ENCODE measurements at places on chromosomes 5 and 9.

GRCh38 chr5:137888863-137889759, at the start of gene PKD2L2:
PKD2L2 (plus strand) TSS chr5:137889457; CDS start chr5:137889492, 35 bp downstream.
- DNase-seq: peak; percentile 71

DNA sequence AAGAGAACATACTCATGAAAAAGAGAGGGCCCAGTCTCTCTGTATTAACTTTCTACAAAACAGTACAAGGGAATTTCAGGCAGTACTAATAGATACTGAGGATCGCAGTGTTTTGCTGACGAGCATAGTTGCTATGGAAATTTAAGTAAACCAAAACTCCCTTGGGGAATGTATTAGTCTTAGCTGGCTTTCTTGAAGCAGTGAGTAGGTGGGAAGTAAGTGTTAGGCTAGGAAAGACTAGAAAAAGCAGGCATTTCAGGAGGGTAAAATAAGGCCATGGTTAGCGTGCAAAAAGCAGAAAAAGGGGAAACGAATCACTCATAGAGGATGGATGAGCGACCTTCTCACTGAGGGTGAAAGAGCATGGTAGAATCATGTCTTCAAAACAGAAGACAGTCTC, 84.3 kb upstream of the ACTBL2 start:
- DNase-seq: no peak

DNA sequence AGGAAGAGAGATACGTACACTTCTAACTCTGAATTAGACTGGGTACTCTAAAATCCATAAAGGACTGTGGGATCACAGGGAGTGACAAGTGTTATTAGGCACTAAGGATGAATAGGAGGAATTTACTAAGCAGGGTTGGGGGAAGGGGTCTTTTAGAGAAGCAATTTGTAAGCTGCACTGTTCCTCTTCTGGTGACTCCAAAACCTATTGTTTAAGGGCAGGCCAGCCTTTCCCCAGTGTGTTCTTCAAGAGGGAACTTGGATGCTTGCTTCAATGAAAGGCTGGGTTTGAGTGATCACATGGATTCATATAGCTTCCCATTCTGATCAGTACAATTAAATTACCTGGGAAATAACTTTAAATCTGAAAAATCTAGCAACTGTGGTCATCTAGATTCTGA, 71.8 kb downstream of the STX17 start:
- DNase-seq: no peak

- DNase-seq: no peak
Measured at GRCh38 chr9:105264380-105264779, 19.9 kb downstream of the SLC44A1 start.

- DNase-seq: no peak
Measured at GRCh38 chr5:176822793-176823481, 12.6 kb downstream of the UNC5A start.

GRCh38 chr5:17619354-17619753, 9.2 kb downstream of the TAF11L12 start:
- no peak for DNase-seq

DNA sequence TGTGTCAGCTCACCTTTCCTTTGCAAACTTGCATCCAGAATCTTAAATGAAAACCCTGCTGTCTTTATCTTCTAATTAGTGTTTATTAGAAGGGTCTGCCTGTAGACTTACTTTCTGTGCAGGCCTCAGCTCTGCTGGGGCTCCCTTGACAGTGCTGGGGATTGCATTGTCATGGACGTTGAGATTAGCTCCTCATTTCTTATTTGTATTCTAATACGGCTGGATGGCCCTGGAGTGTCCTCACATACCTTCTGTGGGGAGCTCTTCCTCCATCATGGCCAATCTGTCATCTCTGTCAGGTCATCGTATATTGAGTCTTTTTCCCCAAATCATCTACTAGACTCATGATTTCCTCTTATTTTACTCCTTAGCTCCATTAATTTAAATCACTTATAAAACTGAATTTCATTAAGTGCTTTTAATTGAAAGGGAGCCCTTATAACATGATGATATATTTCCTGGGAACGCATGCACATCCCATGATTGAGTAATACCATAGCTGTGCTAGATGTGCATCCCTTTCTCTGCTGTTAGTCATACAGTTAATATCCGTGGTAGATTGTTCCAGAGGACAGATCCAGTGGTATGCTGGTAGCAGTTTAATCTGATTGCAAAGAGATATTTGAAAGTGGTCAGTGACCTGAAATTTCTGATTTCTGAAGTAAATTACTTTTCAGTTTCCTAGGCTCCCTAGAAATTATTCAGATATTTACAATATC, 61.6 kb downstream of the ICE1 start:
- DNase-seq: no peak

DNA sequence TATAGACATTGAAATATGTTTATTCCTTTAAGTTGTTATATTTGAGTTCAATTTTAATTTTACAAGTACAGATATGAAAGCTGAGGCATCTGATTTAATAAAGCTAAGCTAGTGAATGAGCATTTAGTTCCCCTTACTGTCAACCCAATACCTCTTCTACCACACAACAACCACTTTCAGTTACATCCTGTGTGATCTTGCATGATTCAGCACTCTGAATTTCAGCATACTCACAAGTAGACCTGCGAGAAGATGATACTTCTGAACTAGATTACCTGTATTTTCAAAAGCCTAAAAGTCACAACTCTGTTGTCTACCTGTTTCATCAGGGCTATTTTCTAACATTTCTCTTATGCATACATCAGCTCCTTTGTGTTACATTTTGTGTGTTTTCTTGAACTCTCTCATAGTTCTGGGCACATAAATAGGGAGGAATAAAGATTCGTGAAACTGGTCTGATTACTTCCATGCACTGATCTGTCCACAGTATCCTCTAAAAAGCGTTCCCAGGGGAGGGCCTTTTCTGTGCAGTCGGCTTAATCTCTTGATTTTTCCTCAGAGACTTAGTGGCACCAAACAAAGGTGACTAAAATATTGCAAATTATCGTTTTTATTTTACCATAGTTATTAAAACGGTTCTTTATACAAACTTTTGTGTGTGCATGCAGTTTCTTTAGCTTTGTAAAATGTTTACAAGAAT, 2025.5 kb upstream of the NUDT12 start:
- DNase-seq: no peak
